ENCODE measurements at places on chromosomes 1 and 21.

GRCh38 chr1:86704972-86705664 is 742 bp downstream of the SH3GLB1 start:
- DNase-seq: peak; percentile 52

DNA sequence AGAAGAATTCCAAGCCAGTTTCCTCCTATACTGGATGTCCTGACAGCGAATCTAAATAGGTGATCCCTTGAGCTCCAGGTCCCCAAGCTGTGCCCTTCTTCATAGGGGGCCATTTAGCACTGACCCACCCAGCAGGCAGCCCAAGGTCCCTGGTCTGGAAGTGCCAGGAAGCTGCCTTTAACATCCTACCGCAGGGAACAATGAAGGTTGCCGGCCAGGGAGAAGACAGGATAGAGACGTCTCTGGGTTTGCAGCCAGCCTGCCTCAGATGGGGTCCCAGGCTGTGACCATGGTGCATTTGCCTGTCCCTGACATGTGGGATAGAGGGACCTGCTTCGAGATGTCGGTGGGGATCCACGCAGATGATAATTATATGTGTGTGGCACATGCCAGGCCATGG is 2.7 kb upstream of the RIPK4 start:
- DNase-seq: no peak

DNA sequence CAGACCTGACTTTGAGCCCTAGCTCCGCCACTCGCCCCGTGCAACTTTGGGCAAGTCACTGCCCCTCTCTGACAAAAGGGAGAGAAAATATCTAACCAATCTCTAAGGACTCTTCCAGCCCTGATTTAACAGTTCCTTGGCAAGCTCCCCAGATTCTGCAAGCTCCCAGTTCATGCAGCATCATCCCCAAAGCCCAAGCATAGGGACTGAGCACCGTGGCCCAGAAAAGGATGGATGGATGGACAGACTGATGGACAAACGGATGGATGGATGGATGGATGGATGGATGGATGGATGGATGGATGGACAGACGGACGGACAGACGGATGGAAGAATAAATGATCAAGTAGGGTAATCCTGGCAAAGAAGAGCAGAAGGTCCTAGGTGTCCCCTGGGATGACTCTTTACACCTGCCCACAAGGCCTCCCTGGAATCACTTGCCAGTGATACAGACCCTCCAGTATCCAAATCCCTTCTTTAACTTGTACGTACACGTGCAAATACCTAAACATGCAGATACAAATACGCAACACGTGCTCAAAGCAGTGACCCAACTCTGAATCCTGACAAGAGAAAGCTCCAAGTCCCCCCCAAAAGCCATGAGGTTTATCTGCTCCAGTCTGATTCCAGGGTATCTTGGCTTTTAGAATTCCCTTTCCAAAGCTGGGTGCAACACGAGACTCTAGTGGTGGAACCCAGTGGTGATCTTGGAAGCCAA is 16.0 kb downstream of the IFFO2 start:
- DNase-seq: no peak

DNA sequence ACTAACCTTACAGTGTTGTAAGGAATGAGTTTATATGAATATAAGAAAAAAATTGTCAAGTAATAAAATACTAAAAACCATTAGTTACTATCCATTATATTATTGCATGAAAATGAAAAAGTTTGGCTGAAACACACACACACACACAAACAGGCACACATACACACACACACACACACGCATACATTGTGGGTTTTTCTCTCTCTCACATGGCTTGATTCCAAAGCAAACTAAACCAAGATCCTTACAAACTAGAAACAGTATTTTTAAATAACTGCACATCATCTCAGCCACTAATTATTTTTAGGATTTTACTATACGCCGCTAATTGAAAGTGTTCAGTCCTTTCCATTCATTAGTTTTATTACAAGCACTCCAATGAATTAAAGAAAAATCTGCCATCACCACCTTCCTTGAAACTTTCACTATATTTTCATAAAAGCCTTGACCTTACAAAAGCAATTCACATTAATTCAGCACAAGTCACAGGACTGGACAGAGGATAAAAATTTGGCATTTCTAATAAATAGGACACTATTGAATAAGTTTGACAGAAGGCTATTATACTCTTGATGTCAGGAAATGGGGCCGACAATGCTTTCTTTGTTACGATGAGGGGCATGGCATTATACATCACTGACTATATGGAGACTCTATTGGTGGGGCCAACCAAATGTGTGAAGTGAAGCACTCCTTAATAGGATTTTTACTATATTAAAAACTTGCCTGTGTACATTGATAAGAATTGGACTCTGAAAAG is 187.0 kb upstream of the ESRRG start:
- DNase-seq: no peak

DNA sequence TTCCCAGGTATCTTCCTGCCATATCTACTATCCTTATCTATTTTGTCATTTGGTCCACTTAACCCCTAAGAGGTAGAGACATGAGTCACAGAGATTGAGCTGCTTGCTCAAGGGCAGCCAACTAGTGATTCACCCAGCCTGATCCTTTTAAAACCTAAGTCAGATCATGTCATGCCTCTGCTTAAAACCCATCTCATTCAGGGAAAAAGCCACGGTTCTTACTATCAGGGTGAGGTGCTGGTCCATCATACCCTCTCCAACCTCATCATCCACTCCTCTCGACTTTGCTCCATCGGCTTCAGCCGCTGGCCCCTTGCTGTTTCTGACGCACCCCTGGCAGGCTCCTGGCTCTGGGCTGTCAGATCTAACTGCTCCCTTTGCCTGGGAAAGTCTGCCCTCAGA is 14.4 kb upstream of the PPP1R15B start:
- peak; percentile 74 for DNase-seq

- DNase-seq: no peak
Observed at GRCh38 chr1:61089741-61090140, 7.4 kb downstream of the NFIA start.

GRCh38 chr1:12435639-12436344 is 182.2 kb downstream of the DHRS3 start:
- no peak for DNase-seq

DNA sequence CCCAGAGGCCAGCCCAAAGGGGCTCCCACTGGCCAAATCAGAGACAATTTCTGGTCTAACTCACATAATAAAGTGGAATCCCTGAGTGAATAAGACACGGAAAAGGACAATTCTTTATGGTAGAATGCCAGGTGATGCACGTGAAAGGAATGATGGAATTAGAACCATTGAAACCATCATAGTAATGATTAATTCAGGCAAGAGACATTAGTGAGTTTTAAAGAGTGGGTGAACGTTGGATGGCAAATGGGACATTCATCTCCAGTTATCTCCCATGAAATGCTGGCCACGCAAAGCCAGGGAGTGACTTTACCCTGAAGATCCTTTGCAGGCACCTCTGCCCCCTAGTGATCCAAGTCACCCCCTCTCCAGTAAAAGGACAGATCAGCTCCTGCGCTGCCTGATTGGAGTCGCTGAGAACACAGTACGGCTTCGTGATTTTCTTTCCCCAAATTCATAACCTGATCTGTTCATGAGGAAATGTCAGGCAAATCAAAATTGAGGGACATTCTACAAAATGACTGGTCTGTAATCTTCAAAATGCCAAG is 87.5 kb downstream of the AJAP1 start:
- no peak for DNase-seq

GRCh38 chr1:218376722-218377121 is 31.6 kb downstream of the TGFB2 start:
- no peak for DNase-seq

DNA sequence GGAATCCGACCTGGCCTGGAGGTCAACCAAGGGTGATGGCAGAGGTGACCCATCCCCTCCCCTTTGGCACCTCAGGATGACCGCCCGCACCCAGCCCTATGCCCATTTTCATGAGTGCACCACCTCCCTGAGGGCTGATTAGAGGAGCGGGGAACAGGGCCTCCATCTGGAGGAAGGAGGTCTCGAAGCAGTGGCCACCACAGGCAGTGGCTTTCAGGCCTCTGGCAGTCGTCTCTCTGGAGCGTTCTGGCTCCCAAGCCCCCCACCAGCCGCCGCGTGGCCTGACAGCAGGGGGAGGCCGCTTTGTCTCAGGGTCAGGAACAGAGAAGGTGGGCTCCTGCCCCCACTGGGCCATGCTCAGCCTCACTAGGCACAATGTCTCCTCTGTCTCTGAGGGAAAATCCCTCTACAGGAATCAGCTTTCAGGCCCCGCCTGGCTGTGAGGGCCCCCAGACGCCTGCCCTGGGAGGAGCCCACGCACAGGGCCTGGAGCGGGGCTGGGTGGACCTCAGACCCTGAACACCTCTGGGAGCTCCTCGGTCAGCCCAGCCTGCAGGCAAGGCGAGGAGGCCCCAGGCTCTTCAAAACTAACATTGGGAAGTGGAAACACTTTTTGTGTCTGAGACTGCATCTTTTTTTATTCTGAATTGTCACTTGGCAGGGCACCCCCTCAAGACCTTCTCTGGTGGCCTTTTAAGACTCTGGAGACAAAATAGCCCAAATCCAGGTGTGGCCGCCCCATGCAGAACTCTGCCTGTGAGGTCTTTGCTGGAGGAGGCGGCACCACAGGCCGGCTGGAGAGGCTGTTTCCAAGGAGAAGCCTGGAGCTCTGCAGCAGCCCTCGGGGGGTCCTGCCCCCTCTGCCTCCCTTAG is 127.7 kb upstream of the ARHGEF16 start:
- no peak for DNase-seq

DNA sequence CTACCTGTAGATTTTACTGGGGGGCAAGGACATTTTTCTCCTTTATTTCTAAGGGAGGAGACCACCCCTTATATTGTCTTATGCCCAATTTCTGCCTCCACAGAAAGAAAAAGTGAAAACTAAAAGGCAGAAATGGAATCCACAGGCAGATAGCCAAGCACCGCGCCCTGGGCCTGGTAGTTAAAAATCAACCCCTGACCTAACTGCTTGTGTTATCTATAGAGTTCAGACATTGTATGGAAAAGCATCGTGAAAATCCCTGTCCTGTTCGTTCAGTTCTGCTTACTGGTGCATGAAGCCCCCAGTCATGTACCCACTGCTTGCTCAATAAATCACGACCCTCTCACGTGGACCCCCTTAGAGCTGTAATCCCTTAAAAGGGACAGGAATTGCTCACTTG is 33.7 kb upstream of the IL6R start:
- DNase-seq: no peak

- DNase-seq: no peak
Observed at GRCh38 chr21:42922918-42923317, 2.5 kb downstream of the ERVH48-1 start.

DNA sequence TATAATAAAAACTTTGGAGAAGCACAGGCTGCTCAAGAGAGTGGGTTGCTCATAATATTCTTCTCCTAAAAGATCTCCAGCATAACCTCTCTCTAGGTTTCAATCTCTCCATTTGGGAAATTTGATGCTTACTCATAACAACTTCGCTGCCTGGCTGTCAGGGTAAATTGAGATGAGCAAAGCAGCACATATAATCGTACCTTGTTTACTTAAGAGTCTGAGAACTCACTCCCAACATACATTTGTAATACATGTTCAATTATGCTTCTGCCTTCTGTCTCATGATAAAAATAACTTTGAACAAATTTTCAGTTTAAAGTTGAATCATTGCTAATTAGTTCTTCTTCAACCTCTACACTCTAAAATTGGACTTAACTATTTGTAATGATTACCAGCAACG is 68.9 kb downstream of the DUSP10 start:
- DNase-seq: no peak

DNA sequence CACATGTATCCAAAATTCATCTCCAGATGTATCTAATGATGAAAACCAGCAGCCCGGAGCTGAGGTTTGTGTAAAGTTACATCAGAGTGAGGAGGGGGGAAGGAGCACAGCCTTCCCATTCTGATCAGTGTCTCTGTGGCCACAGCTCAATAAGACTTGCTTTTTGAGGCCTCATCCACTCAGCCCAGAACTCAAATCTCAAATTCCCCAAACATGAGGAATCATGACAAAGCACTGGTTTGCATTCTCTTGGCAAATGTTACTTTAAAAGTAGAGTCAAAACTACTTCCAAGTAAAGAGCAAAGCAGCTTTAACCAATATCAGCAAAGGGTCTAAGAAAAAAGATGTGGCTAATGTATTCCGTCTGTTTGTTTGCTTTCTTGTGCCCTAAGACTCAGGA is 30.9 kb downstream of the CCN1 start:
- DNase-seq: no peak

DNA sequence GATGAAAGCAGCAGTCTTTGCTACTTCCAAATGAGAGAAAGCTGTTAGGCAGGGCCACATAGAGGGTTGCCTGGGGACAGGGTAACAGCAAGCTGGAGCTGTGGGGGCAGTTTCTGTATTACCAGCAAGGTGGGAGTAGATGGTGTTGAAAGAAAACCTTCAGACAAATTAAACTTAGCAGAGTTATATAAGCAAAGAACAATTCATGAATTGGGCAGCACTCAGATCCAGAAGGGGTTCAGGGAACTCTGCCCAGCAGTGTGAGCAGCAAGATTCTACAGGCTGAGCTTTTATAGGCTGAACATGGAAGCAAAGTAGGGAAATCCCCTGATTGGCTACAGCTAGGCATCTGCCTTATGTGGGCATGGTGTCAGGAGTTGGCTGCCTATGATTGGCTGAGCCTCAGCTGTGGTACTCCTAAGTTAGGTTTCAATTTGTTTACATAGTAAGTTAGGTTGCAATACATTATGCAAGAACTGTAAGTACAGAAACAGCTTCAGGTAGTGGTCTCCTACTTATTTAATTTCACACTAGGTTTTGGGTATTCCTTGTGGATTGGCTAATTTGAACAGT is 64.1 kb upstream of the TMPRSS2 start:
- DNase-seq: no peak

DNA sequence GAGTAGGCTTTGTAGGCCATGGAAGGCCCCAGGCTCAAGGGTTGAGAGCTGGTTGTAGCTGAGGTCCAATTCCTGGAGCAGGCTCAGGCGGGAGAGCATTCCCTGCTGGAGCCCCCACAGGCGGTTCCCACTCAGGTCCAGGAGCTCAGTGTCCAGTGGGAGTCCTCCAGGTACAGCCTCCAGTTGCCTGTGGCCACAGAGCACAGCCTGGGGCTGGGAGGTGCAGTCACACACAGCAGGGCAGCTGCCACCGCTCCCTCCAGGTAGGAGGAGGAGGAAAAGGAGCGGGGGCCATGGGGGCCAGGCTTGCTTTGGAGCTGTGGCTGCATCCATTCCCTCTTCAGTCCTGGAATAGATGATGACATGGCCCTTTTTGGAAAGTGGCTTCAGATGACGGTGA is 2.8 kb downstream of the LINGO4 start:
- no peak for DNase-seq

All from foreskin keratinocyte (primary cell).